ENCODE measurements at places on chromosomes 13 and 19.

DNA sequence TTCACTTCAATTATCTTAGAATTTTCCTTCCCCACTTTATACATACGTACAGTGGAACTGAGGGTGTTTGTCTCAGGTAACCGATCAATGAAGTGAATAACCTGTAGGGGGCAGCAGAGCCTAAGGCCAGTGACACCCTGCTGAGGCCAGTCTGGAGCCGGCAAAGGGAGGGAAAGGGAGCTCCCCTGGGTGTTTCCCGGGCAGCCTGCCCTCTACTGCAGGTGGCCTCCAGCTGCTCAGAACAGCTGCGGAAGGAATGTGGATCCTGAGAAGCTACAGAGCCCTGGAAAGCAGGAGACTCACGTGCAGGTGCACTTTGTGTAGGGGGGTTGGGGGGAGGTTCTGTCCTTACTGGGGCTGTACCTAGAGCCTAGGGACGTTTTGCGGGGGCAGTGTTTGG lies 832 bp upstream of the ZNF491 start:
- DNase-seq, result peak; percentile 90

- DNase-seq, result peak; percentile 77
These were observed 9.1 kb downstream of the FEM1A start for GRCh38 chr19:4800591-4801081.

DNA sequence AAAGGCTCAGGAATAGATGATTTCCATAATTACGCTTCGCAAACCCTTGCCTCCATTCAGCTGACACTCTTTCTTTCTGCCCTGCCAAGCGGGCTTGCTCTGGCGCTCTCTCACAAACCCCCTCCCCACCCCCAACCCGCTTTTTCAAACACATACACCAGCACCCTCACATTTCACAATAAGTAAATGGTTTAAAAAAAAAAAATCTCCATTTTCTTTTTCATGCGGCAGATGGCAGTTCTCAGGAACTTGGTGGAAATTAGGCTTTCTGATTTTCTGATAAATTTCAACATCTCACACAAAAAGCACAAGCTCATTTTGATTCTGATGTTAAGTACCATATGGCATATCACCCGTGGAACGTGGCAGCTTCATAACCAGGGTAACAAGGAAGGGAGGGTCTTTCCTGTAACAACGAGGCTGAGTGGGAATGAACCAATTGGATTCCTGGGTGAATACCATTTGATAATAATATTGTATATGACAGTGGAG lies 43.8 kb downstream of the C13orf42 start:
- peak; percentile 75 for DNase-seq

GRCh38 chr13:42796747-42797356 lies 15.5 kb downstream of the FAM216B start:
- DNase-seq, result no peak

- DNase-seq, result no peak
These were observed 88.6 kb downstream of the UBL3 start for GRCh38 chr13:29761815-29762214.

DNA sequence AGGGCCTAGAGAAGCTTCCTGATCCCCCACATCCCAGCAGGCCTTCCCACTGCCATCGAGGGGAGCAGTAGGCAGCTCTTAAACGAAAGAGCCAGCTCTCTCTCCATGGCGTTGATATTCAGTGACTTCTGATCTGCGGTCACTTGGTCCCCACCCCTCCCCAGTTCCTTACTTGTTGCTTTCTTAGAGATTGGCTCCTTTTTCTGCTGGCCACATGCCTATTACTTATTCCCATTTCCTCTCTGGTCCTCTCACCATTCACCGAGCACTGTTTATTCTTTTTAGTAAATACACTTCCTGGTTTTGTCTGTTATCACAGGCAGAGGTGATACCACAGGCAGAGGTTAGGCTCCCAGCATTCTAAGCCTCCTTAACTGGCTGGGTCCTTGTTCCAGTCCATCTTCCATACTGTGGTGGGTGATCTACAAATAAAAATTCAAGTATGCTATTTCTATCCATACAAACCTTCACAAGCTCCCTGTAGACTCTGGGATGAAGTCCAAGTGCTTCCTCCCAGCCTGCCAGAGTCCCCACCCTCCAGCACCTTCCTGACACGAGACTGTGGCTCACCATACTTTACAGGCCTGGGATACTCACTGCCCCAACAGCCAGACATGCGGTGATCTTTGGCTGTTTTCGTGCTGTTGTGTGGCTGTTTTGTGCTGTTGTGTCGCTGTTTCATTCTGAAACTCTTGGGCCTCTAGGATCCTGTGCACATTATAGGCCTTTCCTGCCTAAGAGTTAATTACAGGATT lies 315.9 kb downstream of the ATP8A2 start:
- peak; percentile 29 for DNase-seq

DNA sequence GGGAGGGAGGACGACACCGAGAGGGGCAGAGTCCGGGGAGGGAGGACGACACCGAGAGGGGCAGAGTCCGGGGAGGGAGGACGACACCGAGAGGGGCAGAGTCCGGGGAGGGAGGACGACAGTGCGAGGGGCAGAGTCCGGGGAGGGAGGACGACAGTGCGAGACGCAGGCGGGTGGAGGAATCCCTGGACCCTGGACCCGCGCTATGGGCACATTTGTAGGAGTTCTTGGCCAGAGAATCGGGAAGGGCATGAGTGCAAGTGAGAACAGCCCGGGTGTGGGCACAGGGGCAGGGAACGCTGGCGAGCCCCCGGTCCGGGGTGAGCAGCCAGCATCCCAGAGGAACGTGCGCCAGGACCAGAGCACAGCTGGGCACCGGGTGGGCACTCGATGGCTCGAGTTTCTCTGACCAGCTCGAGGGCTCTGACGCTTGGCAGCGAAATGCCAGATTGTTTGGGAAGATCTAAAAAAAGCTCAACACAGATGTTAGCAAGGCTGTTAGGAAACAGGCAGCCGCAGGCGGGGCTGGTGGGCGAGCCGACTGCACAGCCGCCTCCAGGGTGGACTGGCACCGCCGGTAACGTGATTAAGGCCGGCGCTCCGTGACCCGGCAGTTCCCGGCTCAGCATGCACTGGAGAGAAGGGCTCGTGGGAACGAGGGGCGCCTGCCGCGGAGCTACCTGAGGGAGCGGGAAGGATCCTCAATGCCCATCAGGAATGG lies 17.9 kb upstream of the C2CD4C start:
- DNase-seq, result no peak

DNA sequence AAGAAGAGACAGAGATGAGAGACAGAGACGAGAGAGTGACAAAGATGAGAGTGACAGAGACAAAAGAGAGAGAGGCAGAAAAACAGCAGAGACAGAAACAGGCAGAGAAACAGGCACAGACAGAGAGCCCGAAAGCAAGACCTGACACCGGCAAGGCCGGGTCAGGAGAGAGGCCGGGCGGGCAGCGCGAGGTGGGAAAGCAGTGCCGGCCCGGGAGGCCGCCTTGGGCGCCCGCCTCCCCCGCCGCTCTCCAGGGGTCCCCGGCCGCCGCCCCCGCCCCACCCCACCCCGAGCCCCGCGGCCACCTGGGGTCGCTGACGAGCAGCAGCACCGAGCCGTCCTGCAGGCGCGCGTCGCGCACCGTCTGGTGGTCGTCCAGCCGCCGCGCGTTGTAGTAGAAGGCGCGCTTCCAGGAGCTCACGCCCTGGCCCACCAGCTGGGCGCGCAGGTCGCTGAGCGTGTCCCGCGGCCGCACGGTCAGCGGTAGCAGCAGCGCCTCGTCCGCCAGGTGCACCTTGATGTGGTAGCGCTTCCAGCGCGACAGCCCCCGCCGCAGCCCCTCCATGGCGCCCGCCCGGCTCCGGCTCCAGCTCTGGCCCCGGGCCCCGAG lies at the start of gene TINCR:
TINCR (minus strand) TSS at position 594 of the 610 bp plus-strand sequence.
- DNase-seq, result no peak

DNA sequence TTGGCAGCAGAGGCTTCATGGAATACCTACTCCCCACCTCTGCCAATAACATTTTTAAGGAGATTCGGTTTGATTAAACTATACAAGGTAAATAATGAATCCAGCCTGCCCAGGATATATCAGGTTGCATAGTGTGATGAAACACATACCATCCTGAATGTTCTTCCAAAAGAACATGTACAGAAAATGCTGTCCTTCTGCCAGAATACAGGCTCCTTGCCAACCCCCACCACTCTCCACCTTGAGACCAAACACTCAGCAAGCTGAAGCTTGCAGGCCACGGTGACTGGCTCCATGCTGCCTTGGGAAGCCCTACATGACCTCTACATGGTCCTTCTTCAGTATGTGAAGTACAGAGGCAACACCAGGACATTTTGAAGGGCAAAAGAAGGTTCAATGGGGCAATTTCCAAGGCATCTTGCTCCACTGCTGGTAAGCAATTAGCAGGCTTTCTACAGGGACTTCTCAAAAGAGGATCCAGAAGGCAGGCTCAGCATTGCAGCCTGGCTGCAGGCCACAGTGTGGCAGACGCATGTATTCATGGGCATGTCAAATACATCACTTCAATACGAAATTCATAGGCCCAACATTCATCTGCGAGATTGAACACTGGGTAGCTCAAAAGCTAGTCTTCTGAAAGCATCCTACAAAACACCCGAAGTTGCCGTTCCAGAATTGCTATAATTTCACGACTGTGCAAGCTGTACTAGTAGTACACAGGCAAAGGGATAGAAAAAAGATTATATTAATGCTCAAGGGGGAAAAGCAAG lies 62.4 kb upstream of the SERP2 start:
- peak; percentile 46 for DNase-seq

Measured in lung (tissue), 17 donors.